ENCODE measurements at places on chromosomes 6 and 20. TPM values are rescaled to one million over a fixed set of nuclear protein-coding genes. Genes with fewer than 3 reads are reported as not detected.

COL9A3 gene
- total RNA-seq: 81.5 TPM

BTNL2 gene
- total RNA-seq: not detected

GRCh38 chr6:106324726-106325335 is 729 bp downstream of the ATG5 start:
- DNase-seq: no peak

GRCh38 chr6:40538556-40538955 is 48.6 kb downstream of the LRFN2 start:
- DNase-seq: no peak

DNA sequence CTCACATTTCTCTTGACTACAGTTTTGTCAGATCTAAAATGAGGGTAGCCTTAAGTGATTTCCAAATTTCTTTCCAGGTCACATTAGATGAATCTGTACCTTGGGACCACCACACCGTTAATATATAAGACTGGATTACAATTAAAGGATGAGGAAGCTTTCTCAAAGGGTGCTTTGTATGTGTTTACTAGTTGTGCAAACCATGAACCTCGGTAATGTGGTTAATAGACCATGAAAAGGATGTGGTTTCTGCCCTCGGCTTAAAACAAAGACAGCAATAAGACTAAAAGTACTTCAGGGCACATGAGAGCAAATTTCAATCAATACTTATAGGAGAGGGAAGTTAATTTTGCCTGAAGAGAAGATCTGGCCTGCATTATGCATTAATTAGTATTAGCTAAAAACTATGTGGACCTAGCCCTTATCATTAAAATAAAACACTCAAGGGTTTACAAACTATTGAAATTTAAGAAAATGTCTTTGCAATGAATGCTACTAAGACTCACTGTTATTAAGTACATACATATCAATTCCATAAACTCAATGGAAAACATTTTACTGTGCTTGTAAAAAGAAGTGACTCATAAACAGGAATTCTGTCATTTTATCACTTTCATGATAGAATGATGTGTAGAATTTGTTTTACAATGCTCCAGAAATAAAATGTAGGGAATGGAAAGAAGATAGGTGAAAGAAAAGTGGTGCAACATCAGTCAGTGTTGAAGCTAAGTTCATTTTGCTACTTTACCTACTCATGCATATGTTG is 936 bp upstream of the TMX4 start:
- DNase-seq: no peak
